Nephron progenitor cell (in vitro differentiated cells): ENCODE measurements at places on chromosomes 5 and 9.
A peak's percentile ranks its signal among the peaks of the same experiment; 100 is the strongest.

DNA sequence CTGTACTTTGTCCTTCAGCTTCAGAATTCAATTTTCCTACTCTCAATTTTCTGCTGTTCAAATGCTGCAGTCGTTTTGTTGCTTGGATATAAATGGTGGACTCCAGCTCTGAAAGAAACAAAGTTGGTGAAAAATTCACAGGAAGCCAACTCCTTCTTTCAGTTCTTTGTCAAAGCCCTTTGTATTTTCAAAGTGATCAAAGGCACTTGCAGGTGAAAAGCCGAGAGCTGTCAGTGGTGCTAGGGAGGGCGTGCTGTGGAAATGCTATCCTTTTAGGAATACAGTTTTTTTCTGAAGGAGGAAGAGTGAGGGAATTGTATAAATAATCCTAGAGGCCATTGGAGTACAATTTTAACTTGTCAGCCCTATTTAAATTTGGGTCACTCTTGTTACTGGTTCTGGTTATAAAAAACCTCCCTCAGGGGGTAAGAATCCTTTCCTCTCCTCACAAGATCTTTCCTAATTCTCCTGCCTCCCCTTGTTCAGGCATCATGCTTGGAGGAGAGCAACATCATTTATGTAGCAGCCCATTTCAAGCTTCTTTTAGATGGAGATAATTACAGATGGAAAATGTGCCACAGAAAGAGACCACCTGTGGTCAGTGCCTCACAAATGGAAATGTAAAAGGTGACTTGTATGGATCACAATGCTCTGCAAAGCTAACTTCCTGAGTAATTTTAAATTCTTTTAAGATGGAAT, 62.5 kb upstream of the GHR start:
- H3K27me3 ChIP-seq, result no peaks in the 10 kb centered on the region
- H3K36me3 ChIP-seq, result no peaks in the 10 kb centered on the region
- H3K4me3 ChIP-seq, result no peak overlapping the region
- no peak for DNase-seq
- no peak overlapping the region for H3K27ac ChIP-seq

- H3K27ac ChIP-seq, result no peak overlapping the region
- DNase-seq, result no peak
- H3K4me3 ChIP-seq, result no peak overlapping the region
- peaks cover 14% of the 10 kb centered on the region for H3K4me1 ChIP-seq
- H3K36me3 ChIP-seq, result peaks cover under 1% of the 10 kb centered on the region
- peaks cover 22% of the 10 kb centered on the region for H3K27me3 ChIP-seq
Observed at GRCh38 chr5:132299917-132300316, 5.7 kb downstream of the SLC22A4 start.

- no peak overlapping the region for H3K27ac ChIP-seq
- no peak for DNase-seq
- peaks cover 3% of the 10 kb centered on the region for H3K27me3 ChIP-seq
Observed at GRCh38 chr5:52673495-52673894, 114.2 kb upstream of the ITGA1 start.

DNA sequence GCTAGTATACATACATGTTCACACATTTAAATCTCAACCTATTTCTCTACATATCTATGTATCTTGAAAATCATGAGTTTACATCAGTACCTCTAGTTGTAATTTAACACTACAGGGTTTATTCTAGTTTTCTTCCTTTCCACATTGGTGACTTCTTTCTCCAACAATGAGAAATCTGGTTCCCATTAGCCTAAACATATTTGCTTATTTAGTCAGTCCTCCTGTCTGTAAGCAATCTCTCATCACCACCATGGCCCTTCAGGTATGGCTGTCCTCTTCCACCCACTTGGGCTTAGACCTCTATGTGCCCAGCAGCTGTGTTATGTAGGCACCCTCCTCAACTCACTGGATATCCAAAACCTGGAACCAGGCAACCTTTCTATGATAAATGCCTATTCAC, 8.0 kb upstream of the SPATA31D1 start:
- H3K4me3 ChIP-seq, result no peak overlapping the region
- no peaks in the 10 kb centered on the region for H3K36me3 ChIP-seq
- no peak overlapping the region for H3K27ac ChIP-seq
- no peaks in the 10 kb centered on the region for H3K27me3 ChIP-seq

- no peak for DNase-seq
- H3K27ac ChIP-seq, result no peak overlapping the region
- no peaks in the 10 kb centered on the region for H3K36me3 ChIP-seq
- H3K27me3 ChIP-seq, result no peaks in the 10 kb centered on the region
- no peak overlapping the region for H3K4me3 ChIP-seq
- peaks cover 8% of the 10 kb centered on the region for H3K4me1 ChIP-seq
Observed at GRCh38 chr5:169431386-169431785, 130.4 kb upstream of the SLIT3 start.

GRCh38 chr5:129377504-129377903, 82.6 kb upstream of the ADAMTS19 start:
- H3K36me3 ChIP-seq, result no peaks in the 10 kb centered on the region
- H3K27ac ChIP-seq, result peak overlapping the region; percentile 66
- H3K27me3 ChIP-seq, result no peaks in the 10 kb centered on the region
- DNase-seq, result no peak
- peaks cover 11% of the 10 kb centered on the region for H3K4me1 ChIP-seq

DNA sequence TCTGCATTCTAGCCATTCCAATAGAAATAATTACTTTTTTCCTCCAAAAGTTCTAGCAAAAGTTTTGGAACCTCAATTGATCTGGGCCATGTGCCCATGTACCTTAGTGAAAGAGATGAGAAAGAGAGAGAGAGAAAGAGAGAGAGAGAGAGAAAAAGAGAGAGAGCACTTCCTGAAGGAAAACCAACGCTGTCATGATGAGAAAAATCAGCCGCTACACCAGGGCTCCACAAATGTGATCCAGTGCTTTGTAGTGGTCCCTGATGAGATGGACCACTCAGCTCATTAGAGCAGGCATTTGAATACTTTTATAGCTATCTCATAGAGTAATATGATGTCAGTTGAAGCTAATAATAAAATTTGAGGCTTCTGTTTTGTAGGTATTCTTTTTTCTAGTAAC, 7.7 kb upstream of the GAS1 start:
- no peak overlapping the region for H3K27ac ChIP-seq
- no peak overlapping the region for H3K4me3 ChIP-seq
- peaks cover 38% of the 10 kb centered on the region for H3K36me3 ChIP-seq
- H3K27me3 ChIP-seq, result no peaks in the 10 kb centered on the region
- DNase-seq, result no peak

GRCh38 chr9:27352457-27353165, 55.7 kb upstream of the EQTN start:
- H3K36me3 ChIP-seq, result peaks cover 44% of the 10 kb centered on the region
- no peak overlapping the region for H3K4me3 ChIP-seq
- H3K27ac ChIP-seq, result no peak overlapping the region
- peaks cover 30% of the 10 kb centered on the region for H3K4me1 ChIP-seq

GRCh38 chr5:144004146-144004545, 166.3 kb downstream of the YIPF5 start:
- no peak overlapping the region for H3K27ac ChIP-seq
- H3K4me3 ChIP-seq, result no peak overlapping the region
- no peaks in the 10 kb centered on the region for H3K36me3 ChIP-seq
- peaks cover 3% of the 10 kb centered on the region for H3K27me3 ChIP-seq
- no peak for DNase-seq

DNA sequence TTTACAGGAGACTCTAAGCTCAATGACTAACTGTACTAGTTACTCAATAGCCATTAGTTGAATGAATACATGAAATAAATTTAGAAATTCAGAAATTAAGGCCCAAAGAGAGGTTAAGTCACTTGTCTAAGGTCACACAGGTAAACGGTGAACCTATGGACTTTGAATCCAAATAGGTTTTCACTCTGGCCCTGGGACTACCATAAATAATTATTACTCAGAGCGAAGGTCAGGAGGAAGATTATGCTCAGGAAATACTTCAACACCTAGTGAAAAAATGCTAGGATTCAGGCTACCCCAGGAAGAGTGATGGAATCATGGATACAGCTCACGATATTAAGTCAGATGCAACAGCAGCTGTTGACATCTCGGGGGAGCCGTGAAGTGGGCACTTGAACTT, 417.4 kb downstream of the GABRG2 start:
- H3K36me3 ChIP-seq, result no peaks in the 10 kb centered on the region
- no peak overlapping the region for H3K4me3 ChIP-seq
- H3K27me3 ChIP-seq, result no peaks in the 10 kb centered on the region
- H3K27ac ChIP-seq, result no peak overlapping the region
- H3K4me1 ChIP-seq, result no peaks in the 10 kb centered on the region
- no peak for DNase-seq

GRCh38 chr9:22054076-22054475, 45.0 kb upstream of the CDKN2B start:
- H3K4me3 ChIP-seq, result no peak overlapping the region
- DNase-seq, result no peak
- no peaks in the 10 kb centered on the region for H3K4me1 ChIP-seq
- H3K36me3 ChIP-seq, result no peaks in the 10 kb centered on the region
- H3K27me3 ChIP-seq, result no peaks in the 10 kb centered on the region

DNA sequence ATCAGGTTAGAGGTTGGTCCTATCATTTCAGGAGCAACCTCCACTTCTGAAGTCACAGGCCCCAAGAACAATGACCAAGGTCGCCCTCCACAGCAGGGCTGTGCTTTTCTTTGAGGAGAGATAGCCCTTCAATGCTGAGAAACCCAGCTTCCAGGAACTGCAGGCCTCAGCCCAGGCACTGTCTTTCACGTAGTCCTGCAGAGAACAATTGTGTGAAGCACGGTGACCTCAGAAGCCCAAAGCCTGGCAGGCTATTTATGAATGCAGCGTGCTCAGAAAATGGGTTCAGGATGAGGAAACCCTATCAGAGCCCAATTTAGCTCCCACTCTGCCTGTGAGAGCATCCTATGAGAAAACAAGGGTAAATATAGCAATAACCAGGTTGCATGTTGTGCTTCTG, 388.3 kb downstream of the PLK2 start:
- H3K4me1 ChIP-seq, result peaks cover 50% of the 10 kb centered on the region
- peaks cover 5% of the 10 kb centered on the region for H3K27me3 ChIP-seq
- H3K36me3 ChIP-seq, result no peaks in the 10 kb centered on the region
- no peak overlapping the region for H3K27ac ChIP-seq
- no peak for DNase-seq
- no peak overlapping the region for H3K4me3 ChIP-seq

- DNase-seq, result no peak
- no peaks in the 10 kb centered on the region for H3K36me3 ChIP-seq
- H3K4me1 ChIP-seq, result peaks cover 40% of the 10 kb centered on the region
- H3K4me3 ChIP-seq, result no peak overlapping the region
- peaks cover 21% of the 10 kb centered on the region for H3K27me3 ChIP-seq
- no peak overlapping the region for H3K27ac ChIP-seq
Observed at GRCh38 chr5:135186662-135187522, 152.9 kb upstream of the PITX1 start.

DNA sequence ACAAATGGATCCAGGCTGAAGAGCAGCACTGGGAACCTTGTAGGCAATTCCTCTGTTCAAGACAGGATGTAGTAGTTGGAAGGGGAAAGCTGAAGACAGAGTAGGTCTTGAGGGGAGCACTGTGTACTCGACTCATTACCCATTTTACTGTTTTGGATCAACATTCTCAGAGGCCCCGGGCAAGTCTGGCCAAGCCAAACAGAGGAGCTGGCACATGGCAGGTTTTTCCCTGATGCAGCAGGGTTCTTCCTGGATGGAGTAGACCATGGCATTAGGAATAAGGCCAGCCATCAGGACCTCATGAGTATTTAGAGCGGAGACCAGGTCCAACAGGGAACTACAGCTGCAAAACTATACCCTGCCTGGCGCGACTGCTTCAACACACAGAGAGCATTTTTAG, 4.4 kb downstream of the SVEP1 start:
- H3K36me3 ChIP-seq, result peaks cover 6% of the 10 kb centered on the region
- peaks cover 38% of the 10 kb centered on the region for H3K27me3 ChIP-seq
- H3K4me3 ChIP-seq, result no peak overlapping the region
- no peak overlapping the region for H3K27ac ChIP-seq
- no peak for DNase-seq
- H3K4me1 ChIP-seq, result peaks cover 17% of the 10 kb centered on the region

DNA sequence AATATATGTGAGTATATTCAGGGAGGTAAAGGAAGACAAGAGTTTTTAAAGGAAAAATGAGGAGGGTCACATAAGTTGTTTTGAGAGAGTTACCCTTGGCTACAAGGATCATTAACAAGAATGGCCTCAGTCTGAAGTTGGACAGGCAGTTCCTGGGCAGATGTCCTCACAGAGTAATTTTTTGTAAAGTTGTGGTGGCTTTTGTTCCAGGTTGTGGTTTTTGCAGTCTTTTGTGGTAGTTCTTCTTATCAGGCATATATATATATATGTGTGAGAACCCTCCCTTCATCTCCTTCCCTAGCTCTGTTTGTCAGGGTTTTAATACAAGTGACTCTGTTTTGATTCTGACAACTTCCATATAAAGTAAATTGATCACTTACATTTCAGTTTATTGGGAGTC, 60.0 kb downstream of the CSNK1G3 start:
- no peak overlapping the region for H3K4me3 ChIP-seq
- H3K27ac ChIP-seq, result no peak overlapping the region
- H3K4me1 ChIP-seq, result no peaks in the 10 kb centered on the region
- peaks cover 40% of the 10 kb centered on the region for H3K36me3 ChIP-seq

DNA sequence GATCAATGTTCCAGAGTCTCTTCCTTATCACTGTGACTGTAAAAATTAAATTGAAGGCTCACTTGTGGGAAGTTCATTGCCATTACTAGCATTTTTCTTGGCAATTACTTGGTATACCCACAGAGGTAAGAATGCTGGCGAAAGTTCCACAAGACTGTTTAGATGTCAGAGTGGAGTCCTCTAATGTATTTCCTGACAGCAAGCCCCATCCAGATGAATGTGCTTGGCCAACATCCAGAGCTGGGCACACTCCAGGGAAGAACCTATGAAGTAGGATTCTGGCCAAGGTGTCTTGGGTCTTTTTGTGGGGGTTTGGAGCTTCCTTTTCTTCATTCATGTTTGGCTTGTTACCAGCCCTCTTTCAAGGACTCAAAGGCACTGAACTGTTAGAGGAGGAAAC, 473.6 kb downstream of the DMAC1 start:
- H3K27me3 ChIP-seq, result peaks cover 13% of the 10 kb centered on the region
- H3K4me1 ChIP-seq, result no peaks in the 10 kb centered on the region
- H3K27ac ChIP-seq, result no peak overlapping the region
- H3K36me3 ChIP-seq, result peaks cover 7% of the 10 kb centered on the region

GRCh38 chr5:159440235-159440634, 109.9 kb upstream of the IL12B start:
- peaks cover 8% of the 10 kb centered on the region for H3K27me3 ChIP-seq
- H3K36me3 ChIP-seq, result no peaks in the 10 kb centered on the region
- peaks cover 15% of the 10 kb centered on the region for H3K4me1 ChIP-seq
- H3K4me3 ChIP-seq, result no peak overlapping the region

- DNase-seq, result no peak
- H3K4me1 ChIP-seq, result no peaks in the 10 kb centered on the region
- no peak overlapping the region for H3K27ac ChIP-seq
- H3K4me3 ChIP-seq, result no peak overlapping the region
- H3K36me3 ChIP-seq, result peaks cover 19% of the 10 kb centered on the region
Observed at GRCh38 chr9:15572200-15572770, 19.4 kb downstream of the CCDC171 start.
